ENCODE measurements at places on chromosomes 11 and 22.

- no peak for DNase-seq
These were observed 43.2 kb downstream of the MACROD1 start for GRCh38 chr11:64122411-64123410.

DNA sequence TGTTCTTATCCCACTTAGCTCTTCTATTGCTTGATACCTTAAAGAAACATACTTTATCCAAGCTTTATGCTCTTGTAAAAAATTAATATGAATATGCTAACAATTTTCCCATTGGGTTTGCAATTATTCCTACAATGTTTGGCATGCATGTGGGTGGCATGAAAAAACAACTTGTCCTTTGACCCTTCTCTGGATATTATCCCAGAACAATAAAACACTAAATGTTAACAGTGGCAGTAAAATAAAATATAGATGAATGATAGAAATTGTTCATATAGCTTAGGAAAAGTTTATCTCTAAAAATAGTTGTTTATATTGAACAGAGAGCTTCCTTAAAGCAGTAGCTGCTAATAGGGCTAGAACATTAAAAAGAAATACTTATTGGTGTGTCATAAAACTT lies 860.5 kb upstream of the LRRC4C start:
- no peak for DNase-seq

DNA sequence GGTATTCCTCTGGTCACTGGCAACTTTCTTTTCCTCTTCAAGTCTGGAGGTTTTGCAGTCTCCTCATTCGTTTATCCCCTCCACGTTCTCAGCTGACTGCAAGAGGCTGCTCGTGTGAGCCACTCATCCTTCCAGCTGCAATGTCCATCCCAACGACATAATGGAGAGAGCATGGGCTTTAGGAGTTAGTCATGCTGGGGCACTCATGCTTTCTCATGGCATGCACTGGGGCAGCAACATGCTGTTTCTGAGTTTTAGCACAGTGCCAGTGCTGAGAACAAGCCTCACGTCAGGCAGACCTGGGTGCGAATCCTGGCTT lies 7.1 kb downstream of the DCPS start:
- DNase-seq: no peak

DNA sequence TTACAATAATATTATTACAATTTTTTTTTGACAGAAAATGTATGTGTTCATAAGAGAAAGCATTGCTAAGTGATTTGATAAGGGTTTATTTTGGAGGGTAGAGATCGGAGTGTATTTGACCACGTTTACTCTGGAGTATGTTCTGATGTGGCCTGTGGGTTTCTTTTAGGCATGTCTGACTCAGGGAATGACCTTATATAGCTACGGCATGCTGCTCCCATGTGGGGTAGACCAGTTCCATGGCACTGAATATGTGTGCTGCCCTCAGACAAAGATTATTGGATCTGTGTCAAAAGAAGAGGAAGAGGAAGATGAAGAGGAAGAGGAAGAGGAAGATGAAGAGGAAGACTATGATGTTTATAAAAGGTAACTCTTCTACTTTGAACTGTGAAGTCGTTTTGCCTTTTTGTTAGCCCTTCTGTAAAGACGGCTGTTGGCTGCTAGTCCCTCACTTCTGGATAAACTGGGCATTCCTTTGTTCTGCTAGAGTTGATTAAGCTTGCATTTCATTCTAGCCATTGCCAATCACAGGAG lies 38.1 kb upstream of the ST14 start:
- no peak for DNase-seq
